T follicular helper cell (primary cell): ENCODE measurements at places on chromosomes 5 and 9.

DNA sequence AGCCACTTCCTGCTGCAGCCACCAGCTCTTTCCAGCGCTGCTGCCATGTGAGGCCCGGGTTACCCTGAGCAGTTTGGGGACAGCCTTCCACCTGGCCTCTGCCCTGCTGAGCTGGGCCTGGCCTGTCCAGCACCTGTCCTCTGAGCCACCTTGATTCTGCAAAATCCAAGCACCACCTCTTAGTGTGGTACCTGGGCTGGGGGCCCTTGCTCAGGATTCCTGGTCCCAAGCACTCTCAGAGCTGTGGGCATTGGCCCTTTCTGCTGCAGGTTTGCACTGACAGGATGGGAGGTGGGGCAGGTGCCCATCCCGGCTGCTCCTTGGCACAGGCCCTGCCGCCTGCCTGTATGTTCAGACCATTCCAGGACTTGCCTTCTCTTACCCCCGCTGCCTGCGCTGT, 309.2 kb upstream of the IRX4 start:
- DNase-seq, result no peak

GRCh38 chr9:90953200-90953599, 151.6 kb downstream of the SYK start:
- no peak for DNase-seq

DNA sequence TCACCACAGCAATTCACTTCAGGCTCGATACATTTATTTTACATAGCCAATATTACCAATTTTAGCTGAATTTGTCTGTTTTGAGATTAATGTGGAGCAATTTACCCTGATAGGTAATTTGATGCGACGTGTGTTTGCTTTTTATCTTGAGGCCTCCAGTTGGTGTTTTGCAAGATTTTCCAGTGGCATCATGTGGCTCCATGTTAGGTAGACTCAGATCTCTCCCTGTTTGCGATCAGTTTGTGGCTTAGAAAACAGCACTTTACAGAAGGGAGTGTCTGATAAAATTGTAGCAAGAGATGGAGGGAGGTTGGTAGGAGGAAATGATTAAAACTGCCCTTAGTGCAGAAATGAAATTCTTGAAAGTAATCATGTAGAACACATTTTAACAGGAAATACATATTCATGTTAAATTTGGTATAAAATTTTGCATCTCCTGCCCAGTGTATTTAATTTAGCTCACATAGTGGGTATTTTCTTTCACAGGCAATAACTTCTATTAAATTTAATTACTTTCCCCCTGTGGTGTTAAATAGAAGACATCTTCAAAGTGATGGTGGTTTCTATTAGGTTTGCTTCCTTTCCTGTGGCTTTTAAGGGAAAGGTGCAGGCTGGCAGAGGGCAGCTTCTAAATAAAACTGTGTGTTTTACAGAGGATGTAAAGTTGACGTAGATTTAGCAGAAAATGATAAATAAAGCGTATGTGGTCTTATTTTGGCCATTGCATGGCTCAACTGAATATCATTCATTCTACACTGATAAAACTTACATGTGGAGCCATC, 135.8 kb downstream of the KDM4C start:
- DNase-seq, result no peak

GRCh38 chr5:107769519-107769918, 98.8 kb upstream of the EFNA5 start:
- no peak for DNase-seq

DNA sequence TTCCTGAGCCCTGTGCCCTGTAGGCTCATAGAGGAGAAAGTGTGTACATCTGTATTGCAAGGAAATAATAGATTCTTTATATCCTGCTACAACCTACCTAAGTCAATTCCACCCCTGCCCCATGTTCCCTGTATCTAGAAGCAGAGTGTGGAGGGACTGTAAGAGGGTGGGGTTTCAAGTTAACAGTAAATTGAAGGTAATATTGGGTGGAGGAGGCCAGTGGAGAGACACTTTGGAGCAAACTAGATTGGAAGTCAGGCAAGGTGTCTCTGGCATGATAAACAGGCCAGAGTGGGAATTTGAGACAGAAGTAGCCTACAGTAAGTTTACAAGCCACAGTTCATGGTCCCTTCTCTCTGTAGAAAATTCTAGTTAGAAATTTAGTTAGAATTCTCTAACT, 2.3 kb upstream of the HEMGN start:
- no peak for DNase-seq

DNA sequence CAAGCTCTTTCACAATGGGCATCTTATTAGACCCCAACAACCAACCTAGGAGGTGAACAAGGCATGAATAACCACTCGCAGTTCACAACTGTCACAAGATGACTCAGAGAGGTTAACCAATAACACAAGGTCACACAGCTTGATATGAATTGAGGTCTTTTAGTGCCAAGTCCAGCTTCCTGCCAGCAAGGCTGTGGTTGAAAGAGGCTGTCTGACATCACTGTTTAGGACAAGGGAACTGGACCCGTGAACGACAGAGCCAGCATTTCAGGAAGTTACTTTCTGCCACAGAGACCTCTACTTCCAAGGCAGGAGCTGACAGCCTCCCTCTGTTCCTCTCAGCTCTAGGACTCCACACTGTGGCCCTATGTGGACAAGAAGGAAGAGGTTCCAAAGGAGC, 53.4 kb upstream of the ALDH1B1 start:
- DNase-seq, result no peak

DNA sequence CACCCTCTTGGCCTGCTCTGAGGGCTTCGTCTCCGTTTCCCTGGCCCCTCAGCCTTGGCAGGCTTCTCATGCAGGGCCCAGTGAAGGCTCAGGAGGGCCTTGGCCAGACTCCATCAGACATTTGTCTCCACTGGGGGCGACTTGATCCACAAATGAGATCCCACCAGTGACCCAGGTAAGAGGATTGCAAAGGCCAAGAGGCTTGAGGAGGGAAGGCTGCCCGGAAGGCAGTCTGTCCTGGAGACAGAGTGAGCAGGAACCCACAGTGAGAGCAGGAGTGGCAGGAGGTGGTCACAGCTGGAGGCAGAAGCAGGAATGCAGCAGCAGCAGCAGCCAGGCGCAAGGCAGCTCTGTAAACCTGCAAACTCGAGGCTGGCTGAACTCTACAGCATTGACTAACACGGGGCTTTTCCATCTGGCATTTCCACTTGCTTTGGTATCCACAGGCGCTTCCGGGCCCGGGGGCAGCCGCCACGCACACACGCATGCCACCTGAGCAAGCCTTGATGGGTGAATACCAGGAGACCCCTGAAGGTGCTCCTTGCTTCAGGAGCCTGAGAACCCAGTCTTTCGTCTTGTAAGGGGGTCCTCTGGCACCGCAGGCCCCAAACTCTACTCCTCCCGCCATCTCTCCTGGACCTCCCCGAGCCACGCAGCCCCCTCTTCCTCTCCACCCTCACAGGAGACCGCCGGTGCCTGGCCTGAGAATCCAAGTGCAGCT, 14.7 kb downstream of the MGAT1 start:
- DNase-seq, result no peak

- no peak for DNase-seq
Observed at GRCh38 chr9:113641100-113641885, 177.8 kb downstream of the RGS3 start.

DNA sequence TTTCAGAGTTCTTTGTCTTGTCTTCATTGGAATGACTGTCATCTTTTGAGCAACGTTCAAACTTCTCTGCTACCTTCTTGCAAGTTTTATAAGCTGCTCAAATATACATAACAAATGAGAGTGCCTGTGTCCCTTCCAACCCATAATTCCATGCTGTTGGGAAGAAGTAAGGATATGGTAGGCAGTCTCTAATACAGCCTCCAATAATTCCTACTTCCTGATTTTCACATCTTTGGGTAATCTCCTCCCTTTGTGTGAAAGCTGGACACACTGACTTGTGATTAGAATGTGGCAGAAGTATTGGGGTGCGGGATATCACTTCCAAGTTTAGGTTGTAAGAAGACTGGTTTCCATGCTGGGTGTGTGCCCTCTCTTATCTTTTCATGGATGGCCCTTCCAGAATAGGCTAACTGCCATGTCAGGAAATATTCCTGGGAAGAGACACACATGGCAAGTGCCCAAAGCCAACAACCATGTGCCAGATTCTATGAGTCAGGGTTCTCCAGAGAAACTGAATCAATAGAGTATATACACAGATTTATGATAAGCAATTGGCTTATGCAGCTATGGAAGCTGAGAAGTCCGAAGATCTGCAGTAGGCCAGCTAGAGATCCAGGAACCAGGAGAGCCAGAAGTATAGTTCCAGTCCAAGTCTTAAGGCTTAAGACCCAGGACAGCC, 531.3 kb downstream of the NTRK2 start:
- DNase-seq, result no peak

- no peak for DNase-seq
Observed at GRCh38 chr5:122723606-122724352, 51.1 kb upstream of the SNX2 start.

GRCh38 chr5:5373351-5373989, 49.0 kb upstream of the ICE1 start:
- DNase-seq, result no peak

- DNase-seq, result no peak
Observed at GRCh38 chr5:160213537-160213936, 15.8 kb upstream of the FABP6 start.

GRCh38 chr5:170333161-170333910, 35.8 kb upstream of the LCP2 start:
- no peak for DNase-seq

GRCh38 chr9:133109931-133110650, 10.9 kb downstream of the RALGDS start:
- no peak for DNase-seq

- no peak for DNase-seq
Observed at GRCh38 chr9:98043915-98044314, 12.6 kb upstream of the NANS start.

GRCh38 chr5:146340260-146341081, 1.8 kb downstream of the POU4F3 start:
- no peak for DNase-seq

GRCh38 chr5:80127116-80127552, 92.0 kb downstream of the THBS4 start:
- no peak for DNase-seq

- DNase-seq, result no peak
Observed at GRCh38 chr9:81423589-81424326, 265.6 kb downstream of the TLE1 start.

- DNase-seq, result no peak
Observed at GRCh38 chr5:14959399-14960119, 88.0 kb upstream of the ANKH start.

DNA sequence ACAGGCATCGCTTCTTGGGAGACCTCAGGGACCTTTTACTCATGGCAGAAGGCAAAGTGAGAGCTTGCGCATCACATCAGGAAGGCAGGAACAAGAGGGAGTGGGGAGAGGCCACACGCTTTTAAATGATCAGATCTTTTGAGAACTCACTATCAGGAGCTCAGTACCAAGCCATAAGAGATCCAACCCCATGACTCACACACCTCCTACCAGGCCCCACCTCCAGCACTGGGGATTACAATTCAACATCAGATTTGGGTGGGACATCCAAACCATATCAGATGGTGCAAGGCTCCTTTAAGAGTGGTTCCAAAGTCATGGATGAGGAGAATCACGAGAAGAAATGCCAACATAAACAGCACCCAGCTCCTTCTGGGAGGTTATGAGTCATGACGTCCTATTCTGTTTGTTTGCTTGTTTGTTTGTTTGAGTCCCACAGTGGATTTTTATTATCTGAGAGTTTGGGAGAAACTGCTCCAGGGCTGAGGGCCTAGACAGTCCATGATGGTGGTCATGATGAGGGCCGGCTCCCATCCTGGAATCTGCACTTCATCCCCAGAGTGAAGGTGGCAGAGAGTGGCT, 453.5 kb downstream of the GADD45G start:
- DNase-seq, result no peak

GRCh38 chr5:90134892-90135291, 274.7 kb downstream of the CETN3 start:
- DNase-seq, result no peak

DNA sequence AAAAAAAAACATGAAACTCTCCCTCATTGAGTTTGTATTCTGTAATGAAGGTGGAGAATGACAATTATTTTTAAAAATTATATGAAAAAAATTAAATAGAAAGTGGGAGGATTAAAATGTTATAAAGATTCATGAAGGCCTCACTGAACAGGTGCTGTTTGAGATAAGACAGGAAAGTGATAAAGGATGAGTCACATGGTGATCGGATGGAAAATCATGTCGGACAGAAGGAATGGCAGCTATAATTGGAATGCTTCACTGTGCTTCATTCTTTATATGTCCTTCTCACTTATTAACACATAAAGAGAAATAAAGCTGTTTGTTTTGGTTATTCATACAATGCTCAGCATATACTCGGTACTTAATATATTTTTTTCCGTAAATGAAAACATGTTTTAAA, 464.5 kb upstream of the RGMB start:
- DNase-seq, result no peak

DNA sequence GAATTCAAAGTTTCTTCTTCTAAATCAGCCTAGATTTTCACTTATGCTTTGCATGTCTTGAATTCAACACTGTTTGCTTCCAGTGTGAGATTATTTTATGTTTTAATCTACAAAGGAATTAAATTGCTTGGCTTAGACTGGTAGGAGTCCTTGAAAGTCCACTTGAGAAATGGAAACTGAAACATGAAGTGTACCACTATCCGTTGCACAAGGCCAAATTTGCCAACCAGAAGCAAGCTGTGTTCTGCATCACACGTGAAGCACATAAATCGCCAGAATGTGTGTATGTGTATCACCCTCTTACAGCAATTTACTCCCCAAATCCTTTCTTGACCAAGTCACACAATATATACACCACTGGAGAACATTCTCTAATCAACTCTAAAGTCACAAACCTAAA, 10.3 kb downstream of the SEMA6A start:
- no peak for DNase-seq

DNA sequence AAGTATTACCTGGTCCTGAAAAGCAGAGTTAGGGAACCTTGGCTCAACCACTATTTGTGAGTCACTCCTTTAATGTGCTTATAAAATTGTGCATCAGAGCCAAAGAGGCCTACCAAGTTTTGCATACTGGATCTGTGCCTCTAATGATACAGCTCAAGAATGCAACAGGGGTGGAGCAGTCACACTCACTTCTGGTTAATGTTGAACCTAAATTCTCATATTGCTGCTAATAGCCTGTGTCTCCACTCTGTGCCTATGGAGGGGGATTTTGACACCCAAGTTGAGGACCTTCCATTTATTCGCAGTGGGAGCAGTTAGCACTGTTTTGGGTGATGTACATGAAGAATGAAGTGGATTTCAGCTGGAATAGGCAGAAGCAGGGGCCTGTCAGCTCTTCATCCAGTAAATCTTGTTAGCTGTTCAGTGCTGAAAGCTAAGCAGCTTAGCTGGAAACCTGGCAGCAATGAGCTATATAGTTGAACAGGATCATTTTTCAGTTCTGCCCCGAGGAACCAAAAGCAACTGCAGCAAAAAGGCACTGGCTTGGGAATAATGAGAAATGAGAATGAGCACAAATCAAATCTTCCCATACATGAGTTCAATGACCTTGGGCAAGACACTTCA, 9.7 kb downstream of the SH3TC2 start:
- no peak for DNase-seq

- DNase-seq, result no peak
Observed at GRCh38 chr5:74672215-74672877, 12.7 kb upstream of the HEXB start.

- no peak for DNase-seq
Observed at GRCh38 chr5:120476063-120476462, 12.0 kb downstream of the PRR16 start.

- DNase-seq, result no peak
Observed at GRCh38 chr5:147310059-147310704, 75.4 kb downstream of the STK32A start.

- no peak for DNase-seq
Observed at GRCh38 chr9:127912296-127912695, 4.5 kb downstream of the ST6GALNAC4 start.

- no peak for DNase-seq
Observed at GRCh38 chr5:176356179-176356566, 5.4 kb downstream of the KIAA1191 start.
